ENCODE measurements at places on chromosomes 13 and 19.

DNA sequence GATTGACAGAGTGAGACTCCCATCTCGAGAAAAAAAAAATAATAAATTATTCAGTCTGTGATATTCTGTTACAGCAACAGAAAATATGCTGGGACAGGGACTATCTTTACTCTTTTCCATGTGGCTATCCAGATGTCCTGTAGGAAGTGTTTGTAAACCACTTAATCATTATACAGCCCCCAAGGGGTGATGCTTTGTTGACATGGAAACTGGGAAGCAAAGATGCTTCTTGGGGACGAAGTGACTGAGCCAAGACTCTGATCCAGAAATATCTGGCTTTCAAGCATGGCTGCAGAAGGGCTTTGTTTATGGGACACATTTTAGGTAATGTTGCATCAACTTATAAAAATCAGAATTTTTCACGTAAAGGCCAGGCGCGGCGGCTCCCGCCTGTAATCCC lies 5.4 kb downstream of the ZNF8 start:
- no peak for DNase-seq

DNA sequence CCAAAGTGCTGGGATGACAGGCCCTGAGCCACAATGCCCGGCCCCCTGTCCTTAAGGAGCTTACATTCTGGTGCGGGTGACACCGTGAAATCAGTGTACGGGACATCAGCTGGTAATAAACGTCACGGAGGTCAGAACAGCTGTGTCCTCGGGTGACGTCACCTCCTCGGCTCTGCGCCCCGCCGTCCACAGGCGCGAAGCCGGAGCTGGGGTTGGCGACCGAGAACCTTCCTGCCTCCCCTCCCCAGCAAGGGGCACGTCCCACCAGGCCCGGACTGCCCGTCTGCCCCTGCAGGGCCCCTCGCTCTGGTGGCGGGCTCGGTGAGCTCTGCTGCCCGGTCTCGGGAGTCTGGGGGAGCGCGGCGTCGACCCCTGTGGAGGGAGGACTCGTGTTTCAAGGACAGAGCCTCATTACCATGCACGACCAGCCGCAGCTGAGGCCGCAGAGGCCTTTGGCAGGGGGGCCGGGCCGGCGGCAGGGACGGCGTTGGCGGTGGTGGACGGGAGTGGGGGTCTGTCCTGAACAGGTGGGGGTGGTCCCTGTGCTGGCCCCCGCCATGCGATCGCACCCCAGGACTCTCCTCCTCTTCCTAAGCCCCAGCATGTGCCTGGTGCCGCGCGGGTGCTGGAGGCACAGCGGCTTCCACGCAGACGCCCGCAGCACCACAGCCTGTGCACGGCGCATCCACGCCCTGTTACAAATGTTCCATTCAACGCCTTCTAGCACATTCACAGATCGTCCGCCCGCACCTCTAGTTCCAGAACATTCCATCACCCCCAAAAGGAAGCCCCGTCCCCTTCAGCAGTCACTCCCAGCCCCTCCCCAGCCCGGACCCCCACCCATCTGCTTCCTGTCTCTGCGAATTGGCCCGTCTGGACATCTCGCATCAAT lies 5.4 kb downstream of the LINGO3 start:
- no peak for DNase-seq

DNA sequence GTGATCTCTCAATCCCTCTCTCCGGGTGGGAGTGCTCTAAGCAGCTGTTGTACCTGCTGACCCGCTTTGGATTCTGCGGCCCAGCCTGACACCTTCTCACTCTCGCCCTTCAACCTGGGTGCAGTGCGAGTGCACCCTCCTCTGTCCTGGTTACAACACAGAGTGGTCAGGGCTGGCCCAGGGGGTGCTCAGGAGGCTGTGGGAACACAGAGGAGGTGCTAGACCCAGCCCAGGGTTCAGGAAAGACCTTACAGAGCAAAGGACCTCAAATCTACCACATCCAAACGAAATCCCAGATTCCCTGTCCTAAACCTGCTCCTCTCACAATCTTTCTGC lies 23.7 kb downstream of the ZNF175 start:
- no peak for DNase-seq

DNA sequence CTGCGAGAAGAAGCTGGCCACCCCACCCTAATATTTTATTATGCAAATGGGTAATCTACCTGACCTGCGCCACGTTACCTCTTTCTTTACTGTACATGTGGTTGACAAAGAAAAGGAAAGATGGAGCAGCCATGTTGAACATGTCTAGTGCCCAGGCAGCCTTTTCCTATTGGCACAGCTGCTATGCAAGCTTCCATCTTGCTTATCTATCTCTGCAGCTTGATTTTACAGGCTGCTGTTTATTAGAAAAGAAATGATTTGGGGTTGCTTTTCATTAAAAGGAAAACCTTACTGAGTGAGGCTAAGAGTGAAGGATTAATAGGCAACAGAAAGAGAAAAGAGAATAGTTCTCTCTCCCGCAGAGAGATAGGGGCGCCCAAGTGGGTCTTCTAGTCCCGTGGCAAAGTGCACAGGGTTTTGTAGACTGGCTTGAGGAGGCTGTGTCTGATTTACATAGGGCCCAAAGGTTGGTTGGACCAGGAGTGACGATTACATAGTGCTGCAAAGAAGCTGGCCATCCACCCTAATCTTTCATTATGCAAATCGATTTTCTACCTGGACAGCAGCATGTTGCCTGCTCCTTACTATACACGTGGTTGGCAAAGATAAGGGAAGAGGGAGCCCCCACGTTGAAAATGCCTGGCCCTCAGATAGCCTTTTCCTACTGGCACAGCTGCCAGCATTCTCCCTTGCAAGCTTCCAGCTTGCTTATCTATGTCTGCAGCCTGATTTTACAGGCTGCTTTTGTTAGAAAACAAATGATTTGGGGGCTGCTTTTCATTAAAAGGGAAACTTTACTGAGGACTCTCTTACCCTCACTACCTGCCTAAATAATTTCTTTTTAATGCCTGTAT lies 28.3 kb downstream of the OR10H4 start:
- DNase-seq: no peak

GRCh38 chr19:1315470-1316166 lies 29.9 kb downstream of the EFNA2 start:
- DNase-seq: peak; percentile 9

DNA sequence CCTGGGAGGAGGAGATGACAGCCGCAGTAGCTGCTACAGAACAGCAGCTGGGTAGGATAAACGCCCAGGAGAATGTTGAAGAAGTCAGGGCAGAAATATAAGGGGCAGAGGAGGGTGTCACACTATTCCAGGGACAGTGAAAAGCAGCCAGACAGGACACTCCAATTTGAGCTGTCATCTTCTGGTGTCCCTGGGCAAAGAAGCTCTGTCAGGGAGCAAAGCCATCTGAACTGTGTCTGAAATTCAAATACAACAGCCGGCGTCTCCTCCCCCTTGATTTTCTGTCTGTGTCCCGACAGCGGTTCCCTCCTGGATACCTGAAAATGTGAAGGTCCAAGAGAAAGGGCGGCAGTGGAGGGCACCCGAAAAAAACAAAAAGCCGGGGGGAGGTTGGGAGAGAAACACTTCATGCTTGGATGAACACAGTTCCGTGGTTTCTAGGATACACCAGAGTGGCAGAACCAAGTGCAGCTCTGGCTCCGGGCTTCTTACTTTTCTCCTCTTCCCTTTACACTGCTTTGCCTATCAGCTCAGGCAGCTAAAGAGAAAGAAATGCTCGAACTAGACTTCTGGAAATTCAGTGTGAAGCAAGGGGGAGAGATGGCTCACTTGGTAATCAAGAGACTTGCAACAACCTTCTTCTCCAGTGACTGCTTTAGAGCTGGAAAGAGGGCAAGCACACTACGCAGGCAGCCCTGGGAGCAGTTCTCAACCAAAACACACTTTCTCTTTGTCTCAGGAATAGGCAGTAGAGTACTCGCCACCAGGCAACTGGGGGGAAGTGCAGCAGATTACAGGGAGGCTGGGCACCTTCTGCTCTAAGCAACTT lies 465.6 kb downstream of the ITGBL1 start:
- DNase-seq: no peak
